Muscle of leg (tissue), 16 donors: ENCODE measurements at places on chromosomes 13 and 19.

GRCh38 chr19:7376151-7376852 is 27.6 kb downstream of the ARHGEF18 start:
- DNase-seq: no peak

DNA sequence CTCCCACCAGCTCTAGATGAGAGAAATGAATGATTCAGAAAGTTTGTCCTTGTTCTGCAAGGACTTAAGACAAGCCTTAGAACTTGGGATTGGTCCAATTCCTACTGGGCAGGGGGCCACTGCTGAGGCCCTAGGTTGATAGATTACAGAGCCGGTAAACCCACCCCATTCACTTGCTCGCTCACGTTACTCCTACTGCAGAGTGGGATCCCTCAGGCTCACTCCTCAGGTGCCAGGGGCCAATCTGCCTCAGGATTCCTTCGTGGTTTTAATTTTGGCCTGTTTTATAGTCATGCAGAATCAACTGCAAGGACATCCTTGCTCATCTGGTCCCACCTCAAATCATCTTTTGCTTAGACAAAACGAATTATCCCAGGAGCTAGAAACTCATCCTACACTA is 59.0 kb downstream of the SERP2 start:
- peak; percentile 56 for DNase-seq

- no peak for DNase-seq
Measured at GRCh38 chr13:21230516-21230915, 54.1 kb downstream of the MRPL57 start.

DNA sequence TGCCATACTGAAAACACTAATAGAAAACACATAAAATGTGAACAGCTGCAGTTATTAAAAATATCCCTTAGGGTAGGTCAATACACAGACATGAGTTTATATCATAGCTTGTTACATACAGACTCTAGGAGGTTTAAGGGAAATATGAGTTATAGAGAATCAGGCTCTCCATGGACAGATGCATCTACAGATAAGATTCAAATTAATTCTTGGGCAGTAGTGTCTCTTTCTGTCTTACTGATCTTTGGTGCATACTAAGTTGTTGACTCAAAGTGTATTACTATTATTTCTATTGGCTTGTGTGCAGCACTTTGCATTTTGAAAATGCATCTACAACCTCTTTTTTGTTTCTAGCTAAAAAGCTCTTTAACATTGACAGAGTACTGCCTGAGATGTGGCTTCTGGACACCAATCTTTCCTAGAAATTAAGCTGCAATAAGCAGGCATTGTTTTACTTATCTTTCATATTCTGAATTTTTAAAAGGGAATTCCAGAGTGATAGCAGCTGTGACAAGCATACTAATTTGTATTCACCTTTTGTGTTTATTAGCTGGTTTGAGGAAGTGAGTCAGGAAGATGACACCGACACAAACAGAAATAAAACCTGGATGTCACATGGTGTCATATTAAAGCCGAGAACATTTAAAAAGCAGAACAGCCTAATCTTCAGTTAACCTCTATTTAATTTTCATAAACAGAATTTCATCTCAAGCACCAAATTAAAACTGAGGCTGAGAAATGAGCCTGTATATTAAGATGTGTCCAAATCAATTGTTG is 399.0 kb downstream of the PCDH9 start:
- DNase-seq: peak; percentile 48

DNA sequence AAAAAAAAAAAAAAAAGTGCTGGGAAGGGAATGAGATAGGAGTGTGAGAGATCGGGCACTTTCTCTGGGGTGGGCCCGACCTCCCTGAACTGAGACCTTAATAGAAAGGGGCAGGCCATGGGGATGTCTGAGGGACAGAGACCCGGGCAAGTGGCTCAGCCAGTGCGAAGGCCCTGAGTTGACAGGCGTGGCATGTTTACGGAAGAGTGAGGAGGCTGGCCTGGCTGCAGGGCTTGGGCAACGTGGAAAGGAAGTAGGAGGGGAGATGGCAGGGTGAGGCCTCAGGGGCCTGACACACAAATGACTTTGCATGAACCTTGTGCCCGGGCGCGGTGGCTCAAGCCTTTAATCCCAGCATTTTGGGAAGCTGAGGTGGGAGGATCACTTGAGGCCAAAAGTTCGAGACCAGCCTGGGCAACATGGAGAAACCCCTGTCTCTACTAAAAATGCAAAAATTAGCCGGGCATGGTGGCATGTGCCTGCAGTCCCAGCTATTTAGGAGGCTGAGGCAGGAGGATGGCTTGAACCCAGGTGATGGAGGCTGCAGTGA is 13.9 kb downstream of the FCHO1 start:
- peak; percentile 46 for DNase-seq

GRCh38 chr19:44635581-44636438 is 7.9 kb upstream of the PVR start:
- DNase-seq: peak; percentile 77

- DNase-seq: no peak
Measured at GRCh38 chr19:6793973-6794372, 21.5 kb downstream of the VAV1 start.
